COR-L47 (cell line): ENCODE measurements at places on chromosomes 5 and 9.

DNA sequence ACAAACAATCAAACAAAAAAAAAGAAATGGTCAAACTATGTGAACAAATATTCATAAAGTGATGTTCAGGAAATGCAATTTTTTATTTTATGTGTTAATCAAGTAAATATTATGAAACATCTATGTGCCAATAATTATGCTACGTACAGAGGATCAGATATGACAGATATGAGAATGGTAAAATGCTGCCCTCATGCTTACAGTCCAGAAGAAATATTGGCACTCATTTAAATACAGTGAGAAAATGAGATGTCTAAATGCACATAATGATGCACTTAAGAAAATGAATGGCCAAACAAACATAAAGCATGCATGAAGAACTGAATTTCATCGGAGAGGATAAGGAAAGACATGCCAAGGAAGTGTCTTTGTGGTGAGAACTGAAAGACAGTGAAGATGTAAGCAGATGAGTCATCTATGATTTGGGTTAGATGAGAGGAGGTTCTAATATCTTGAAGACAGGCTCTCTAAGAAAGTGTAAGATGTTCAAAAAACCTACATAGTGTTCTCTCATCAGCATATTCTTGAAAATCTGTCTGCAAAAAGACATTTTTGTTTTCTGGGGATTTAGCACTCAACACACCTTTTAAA is 1231.1 kb upstream of the ACO1 start:
- no peak for DNase-seq

DNA sequence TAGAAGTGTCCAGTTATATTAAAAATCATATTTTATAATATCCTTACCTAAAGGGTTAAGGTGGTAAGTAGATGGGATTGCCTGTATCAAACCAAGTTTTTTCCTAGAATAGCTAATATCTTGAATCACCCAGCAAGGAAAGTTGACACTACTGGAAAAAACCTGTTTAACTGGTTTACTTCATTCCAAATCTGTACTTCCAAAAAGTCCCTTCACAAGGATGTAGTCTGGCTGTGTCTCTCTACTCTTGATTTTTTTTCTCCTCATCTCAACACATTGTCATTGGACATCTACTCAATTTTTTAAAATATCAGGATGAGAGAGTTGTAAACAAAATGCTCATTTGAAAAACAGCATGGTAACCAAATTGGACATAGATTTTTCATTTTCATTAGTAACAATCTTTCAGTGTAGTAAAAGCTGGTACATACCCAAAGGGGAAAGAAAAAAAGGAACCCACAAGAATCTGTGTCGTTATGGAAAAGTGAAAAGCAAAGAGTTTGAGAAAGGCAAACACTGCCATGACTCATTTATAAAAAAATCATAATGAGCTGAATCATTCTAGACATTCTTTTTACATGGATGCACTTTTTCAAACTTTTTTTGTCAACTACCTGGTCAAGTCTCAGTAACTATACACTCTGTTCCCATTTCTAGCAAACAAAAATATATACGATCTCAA is 173.5 kb downstream of the GLIS3 start:
- DNase-seq: no peak

DNA sequence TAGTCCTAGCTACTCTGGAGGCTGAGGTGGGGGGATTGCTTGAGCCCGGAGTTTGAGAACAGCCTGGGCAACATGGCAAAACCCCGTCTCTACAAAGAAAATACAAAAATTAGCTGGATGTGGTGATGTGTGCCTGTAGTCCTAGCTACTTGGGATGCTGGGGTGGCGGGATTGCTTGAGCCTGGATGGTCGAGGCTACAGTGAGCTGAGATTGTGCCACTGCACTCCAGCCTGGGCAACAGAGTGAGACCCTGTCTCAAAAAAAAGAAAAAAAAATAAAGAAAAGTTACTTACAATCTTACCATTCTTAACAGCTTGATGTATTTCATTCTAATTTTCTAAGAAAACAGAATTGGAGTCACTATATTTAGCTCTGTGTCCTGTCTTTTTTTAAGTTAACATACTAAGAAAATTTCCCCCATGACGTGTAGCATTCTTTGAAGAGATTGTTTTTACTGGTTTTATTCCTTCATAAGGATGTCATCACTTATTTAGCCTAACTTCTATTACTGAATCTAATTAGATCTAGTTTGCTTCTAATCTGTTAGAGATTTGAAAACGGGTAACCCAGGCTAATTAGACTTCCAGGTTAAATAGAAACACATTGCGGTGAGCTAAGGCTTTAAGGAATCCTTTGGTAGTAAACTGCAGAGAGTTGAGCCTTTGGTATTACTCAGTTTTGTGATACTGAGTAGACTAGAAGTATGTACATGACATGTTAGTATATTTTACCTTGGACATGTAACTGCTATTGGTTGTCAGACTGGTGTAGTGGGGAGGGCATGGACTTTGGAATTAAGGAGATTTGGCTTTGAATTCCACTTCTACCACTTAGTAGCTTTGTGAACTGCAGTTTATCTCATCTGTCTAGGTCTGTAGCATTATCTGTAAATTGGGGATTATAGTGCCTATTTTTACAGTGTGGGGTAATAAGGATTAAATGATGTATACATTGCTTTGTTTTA is 24.0 kb downstream of the HSPA4 start:
- DNase-seq: no peak

GRCh38 chr5:90640484-90641059 is 82.0 kb downstream of the ADGRV1 start:
- DNase-seq: peak; percentile 20

- DNase-seq: no peak
Observed at GRCh38 chr5:33008751-33009418, 297.8 kb downstream of the NPR3 start.

- DNase-seq: no peak
Observed at GRCh38 chr9:125378778-125379177, 117.2 kb downstream of the GAPVD1 start.

DNA sequence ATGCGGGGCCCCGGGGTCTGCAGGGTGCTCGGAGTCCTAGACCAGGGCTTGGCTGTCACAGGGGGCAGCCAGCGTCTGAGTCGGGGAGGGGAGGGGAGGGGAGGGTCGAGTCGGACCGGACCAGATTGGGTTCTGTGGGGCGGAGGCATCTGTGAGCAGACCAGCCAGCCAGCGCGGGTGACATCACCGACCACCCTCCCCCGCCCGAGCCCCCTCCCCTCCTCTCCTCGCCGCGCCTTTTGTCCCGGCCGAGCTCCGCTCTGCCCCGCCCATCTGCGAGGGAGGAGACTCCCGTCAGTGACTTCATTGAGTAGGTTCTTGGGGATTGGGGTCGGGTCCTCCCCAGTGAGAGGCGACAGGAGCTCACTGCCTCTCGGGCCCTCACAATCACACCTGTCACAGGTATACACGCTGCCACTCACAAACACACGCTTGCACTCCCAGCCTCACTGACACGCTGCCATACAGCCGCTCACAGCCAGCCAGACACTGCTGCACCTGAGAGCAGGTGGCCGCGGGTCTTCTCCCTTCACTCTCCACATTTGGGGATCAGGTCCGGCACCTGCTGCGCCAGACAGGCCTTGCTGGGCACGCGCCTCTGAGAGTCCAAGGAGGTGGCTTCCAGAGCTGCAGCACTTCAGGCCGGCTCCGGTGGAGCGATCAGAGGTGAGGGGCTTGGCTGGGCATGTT is 546 bp downstream of the DNAJB5 start:
- DNase-seq: peak; percentile 55

GRCh38 chr9:126985870-126986498 is 71.4 kb downstream of the RALGPS1 start:
- DNase-seq: peak; percentile 85

GRCh38 chr5:176776141-176776865 is 34.1 kb upstream of the UNC5A start:
- no peak for DNase-seq

- DNase-seq: no peak
Observed at GRCh38 chr5:157369507-157369906, 90.5 kb upstream of the NIPAL4 start.

DNA sequence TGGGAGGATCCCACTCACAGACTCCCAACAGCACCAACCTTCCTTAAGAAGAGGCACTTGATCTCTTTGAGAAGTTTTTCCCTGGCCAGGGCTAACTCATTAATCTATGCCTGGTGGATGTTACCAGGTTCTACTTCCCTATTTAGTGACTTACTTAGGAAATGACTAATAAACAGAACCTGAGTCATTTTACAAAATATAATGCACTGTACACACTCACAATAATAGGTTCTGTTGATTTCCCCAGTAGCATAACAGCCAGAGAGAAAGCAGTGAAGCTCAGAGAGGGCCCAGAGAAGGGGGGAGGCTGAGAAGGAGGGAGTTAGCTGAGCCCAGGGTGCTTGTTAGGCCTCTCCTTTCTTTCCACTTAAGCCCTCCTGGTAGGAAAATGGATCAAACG is 27.1 kb downstream of the FRMD3 start:
- DNase-seq: no peak

GRCh38 chr5:172843825-172844576 is 9.9 kb downstream of the ERGIC1 start:
- no peak for DNase-seq

GRCh38 chr5:38297830-38298608 is 39.7 kb downstream of the EGFLAM start:
- DNase-seq: no peak

- DNase-seq: no peak
Observed at GRCh38 chr5:156927545-156927944, 35.5 kb downstream of the TIMD4 start.

GRCh38 chr9:83011611-83012010 is 51.3 kb downstream of the RASEF start:
- no peak for DNase-seq

- DNase-seq: no peak
Observed at GRCh38 chr5:57734296-57734695, 251.7 kb upstream of the ACTBL2 start.

DNA sequence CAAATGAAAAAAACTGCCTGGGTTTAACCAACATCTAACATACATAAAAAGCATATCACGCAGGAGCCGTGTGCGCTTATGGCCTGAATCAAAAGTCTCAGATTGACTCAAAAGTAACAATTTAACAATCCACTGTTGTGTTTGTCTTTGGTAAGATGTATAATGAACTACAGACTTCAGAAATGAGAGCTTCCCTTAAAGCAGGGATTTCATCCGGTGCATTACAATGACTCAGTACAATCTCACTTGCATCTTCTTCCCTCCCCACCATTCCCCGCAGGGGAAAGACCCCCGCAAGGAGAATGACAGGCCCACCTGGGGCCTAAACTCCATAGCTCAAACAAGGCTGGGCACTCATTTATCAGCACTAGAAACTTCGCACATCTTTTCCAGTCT is 1.4 kb downstream of the ZFR start:
- no peak for DNase-seq

DNA sequence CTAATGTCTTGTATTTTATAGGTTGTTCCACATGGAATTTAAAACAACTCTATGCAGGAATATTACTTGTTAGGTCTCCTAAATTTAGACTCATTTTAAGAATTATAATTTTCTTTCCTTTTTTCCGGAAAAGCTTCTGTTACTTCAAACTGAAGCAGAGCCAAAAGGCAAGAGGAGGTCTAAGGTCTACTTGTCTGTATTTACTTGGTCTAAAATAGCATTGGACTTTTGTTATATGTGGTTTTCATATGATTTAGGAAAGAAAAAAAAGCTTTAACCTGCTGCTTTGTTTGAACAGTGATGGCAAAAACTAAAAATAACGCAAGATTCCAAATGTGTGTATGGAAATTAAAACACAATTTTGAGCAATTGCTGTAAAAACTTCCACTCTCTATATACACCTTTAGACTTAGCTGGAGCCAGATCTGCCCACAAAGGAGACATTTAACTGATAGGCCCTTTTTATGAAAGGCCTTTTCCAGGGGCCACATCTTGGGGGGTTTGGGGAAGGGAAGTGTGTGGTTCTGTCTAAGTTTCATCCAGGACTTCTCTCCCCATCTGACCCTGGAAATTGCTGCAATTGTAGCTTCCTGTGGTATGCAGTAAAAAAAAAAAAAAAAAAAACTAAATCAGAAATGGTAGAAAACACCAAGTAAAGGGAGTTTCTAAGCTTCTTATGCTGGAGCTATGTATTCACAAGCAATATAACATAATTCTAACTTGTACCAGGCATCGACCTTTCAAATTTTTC is 307.7 kb upstream of the MEF2C start:
- DNase-seq: no peak

GRCh38 chr5:33161421-33161820 is 279.3 kb upstream of the TARS1 start:
- no peak for DNase-seq

DNA sequence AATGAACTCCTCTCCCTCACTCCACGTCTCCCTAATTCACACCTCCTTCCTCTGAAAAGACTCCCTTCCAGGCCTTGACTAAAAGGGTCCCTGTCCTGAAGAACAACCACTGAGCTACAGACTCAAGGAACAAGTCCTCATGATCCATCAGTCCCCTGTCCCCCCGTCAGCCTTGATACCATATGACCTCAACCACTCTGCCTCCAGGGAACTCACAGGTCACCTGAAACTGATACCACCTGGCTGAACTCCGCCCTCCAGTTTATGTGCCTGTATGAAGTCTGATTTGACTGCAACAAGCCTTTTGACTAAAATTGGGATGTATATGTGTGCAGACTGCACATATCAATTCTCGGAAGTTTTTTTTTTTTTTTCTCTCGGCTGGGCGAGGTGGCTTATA is 88.7 kb downstream of the UGCG start:
- no peak for DNase-seq

GRCh38 chr5:24401773-24402172 is 243.0 kb downstream of the CDH10 start:
- DNase-seq: no peak

DNA sequence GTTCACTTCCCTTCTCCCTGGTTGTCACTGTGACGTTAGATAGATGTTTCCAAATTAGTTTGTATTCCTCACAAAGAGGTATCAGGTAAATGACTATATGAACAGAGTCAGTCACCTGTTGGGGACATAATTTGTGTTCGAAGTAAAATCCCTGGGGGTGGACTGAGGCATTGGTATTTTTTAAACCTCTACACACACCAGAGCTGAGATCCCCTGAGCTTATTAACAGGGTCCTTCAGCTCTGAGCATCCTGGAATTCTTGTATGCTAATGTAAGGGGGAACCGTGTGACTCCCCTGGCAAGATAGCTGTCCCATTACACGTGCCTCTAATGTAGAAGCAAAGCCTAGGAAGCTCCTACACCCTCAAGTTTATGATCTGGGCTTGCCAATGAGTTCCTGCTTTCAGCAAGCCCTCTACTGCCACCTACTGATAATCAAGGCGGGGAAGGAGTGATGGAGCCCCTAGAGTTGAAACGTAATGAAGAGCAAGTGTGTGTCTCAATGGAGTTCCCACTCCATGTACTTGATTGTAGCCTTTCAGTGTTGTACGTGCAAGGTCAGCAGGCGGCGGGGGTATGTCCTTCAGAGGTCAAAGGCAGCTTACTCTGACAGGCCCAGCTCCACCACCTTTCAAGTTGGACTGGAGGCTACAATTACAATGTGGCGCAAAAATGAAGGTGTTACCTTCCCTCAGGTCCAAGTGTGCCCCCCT is 14.4 kb downstream of the PRKACG start:
- peak; percentile 77 for DNase-seq

- DNase-seq: no peak
Observed at GRCh38 chr9:129290606-129291005, 112.5 kb upstream of the IER5L start.

DNA sequence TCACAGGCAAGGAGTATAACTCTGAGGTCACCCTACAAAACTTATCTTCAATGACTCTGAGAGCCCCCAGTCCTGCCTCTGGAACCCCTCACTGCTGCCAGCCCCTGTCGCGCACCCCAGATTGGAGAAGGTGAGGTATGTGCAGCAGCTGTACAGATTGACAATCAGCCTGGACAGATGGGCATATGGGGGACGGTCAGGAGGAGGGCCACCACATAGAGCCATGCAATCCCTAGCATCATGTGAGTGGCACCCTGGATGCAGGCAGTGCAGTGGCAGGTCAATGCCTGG is 90.1 kb downstream of the LMX1B start:
- no peak for DNase-seq
